ENCODE measurements at places on chromosomes 3 and 15.

DNA sequence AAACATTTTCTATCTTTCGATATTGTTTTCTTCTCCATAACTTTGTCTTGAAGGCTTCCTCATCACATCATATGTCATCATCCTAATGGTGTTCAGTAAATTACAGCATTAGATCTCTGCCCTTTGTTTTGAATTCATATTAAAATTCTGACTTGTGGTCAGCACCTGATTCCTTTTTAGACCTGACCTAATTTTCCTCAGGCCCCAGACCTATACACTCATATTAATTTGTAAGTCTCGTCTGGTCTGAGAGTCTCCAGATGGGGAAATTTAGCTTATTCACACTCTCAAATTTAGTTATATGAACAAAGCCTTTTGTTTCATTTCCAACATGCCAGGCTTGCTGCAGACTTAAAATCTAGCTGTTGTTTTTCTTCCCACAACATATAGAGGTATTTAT lies 248.4 kb downstream of the KCNH8 start:
- DNase-seq = no peak

DNA sequence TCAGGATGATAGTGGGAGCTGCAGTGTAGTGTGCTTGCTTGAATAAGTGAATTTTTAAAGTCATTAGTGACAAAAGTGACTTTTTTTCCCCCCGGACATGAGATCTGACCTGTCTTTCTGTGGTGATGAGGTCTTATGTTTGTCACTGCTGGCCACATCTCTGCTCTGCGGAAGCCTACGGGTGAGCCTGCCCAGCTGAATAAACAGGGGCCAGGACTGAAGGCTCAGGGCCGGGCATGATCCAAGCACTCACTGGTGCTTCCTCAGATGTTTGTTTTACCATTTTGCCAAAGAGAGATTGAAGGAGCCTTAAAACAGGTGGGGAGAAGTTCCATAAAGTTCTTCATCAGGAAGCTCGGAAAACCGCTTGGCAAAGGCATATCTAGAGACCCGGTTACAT lies 35.0 kb downstream of the RPL39L start:
- no peak for DNase-seq

DNA sequence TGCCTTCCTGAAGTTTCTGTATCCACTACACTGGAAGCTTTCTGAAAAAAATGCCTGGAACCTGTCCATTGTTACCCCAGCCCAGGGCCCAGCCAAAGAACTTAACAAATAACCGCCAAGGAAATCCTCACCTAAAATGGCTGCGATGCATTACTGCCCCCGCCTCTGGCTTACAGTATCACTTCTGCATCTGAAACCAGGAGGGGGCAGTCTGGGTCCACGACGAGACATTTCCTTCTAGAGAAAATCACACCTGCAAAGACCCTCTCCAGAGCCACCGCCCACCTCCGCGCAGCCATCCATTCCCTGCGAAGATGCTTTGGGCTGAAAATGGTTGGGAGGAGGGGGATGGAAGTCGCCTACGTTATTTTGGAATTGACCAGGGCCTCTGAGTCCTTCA lies 22.4 kb upstream of the CELF6 start:
- DNase-seq = peak; percentile 40

DNA sequence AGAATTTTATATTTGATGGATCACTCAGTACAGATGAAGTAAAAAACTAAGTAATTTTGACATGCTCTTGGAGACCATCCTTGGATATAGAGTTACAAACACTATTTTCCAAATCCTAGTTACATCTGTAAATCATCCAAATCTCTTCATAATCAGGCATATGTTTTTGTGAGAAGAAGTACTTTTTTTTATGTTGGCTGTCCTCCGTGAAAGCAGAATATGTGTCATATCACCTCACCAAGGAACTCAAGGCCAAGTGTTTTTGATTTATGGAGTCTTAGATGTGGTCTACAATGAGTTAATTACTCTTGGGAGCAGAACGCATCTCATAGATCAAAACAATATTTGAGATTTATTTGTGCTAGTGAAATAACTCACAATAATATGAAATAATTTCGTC lies 416.5 kb upstream of the TGFBR2 start:
- no peak for DNase-seq

- no peak for DNase-seq
Observed at GRCh38 chr3:3133500-3133899, 6.8 kb downstream of the TRNT1 start.

DNA sequence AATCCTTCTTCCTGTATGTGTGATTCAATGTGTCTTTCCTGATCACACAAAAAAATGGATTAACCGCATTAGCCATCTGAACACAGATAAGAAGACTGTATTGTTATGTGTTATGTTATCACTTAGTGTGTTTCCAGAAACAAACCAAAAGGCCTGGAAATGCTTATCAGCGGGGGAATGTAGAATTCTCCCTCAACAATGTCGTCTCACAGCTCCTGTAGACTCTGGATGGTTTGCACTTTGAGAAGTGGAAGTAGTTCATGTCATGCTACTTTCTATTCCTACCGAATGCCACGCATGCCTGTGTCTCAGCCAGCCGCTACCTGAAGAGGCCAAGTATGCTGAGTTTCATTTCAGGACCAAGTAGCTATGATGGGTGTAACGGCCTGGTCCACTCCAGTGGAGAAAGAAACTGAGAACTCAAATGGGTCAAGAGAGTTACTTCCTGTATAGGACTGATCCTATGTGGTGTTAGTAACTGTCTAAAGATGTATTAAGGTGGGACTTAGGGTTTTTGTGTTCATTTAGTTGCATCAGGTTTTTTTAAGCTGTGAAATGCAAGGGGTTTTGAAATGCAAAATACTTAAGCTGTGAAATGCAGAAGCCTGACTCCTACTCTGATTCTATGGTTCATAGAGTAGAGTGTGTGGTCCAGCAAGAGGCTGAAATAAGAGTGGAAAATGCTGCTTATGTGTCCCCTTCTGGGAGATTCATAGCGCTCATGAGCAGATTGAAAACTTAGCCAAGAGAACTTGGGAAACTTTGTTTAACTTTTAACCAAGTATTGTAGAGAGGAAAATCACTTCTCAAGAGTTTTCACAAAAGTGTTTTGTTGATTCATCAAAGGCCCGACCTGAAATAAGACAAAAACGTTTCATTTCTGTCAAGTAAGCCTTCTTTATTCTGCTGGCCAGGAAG lies 118.5 kb upstream of the LMOD3 start:
- no peak for DNase-seq

- no peak for DNase-seq
Observed at GRCh38 chr15:64006642-64007041, 39.6 kb downstream of the DAPK2 start.

- no peak for DNase-seq
Observed at GRCh38 chr15:96339619-96340347, 9.3 kb downstream of the NR2F2 start.
